MV-4-11 (cell line): ENCODE measurements at places on chromosomes 1 and 21.

- peak; percentile 78 for DNase-seq
Measured at GRCh38 chr1:98323388-98323787, 338.1 kb upstream of the SNX7 start.

GRCh38 chr1:246319083-246319714, 187.9 kb downstream of the SMYD3 start:
- no peak for DNase-seq

- DNase-seq, result no peak
Measured at GRCh38 chr21:23939369-23940065, 1667.8 kb downstream of the MRPL39 start.

DNA sequence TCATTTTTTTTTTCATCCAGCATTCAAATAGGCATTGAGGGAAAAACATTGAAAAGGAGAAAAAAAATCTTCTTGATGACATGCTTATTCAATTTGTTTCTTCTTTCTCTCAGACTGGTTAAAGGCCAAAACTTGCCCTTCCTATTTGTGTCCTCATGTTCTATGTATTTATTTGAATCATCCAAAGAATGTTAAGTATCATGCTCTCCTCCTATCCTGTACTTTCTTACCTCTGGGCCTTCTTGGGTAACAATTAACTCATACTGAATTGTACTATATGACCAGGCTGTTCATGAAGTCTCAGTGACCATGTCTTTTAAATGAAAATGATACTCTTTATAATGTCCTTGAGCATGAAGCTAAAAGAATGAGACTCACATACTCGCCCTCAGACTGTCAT, 36.5 kb upstream of the DENND1B start:
- no peak for DNase-seq

DNA sequence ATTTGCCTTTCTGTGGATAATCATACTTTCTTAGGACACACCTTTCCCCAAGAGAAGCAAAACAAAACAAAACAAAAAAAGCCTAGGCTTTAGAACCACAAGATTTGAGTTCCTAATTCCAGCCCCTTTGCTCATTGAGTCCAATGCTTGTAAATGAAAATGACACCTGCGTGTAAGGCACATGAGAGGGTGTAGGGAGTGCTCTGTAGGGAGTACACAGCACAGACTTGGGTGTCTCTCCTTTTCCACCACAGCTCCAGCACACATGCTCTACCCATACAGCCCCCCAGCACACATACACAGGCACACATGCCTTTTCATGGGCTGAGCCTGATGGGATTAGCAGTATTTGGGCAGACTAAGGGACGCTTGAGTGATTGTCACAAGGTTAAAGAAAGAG, 9.2 kb upstream of the NGF start:
- no peak for DNase-seq

GRCh38 chr1:86396498-86396890, 371 bp upstream of the ODF2L start:
- DNase-seq, result peak; percentile 41

GRCh38 chr1:74396933-74397332, 115.5 kb downstream of the LRRC53 start:
- DNase-seq, result peak; percentile 61
